NCI-H524 treated with DMSO at 0.1 percent for 48 hours (cell line): ENCODE measurements at places on chromosomes 16 and 17.
A peak's percentile ranks its signal among the peaks of the same experiment; 100 is the strongest.

DNA sequence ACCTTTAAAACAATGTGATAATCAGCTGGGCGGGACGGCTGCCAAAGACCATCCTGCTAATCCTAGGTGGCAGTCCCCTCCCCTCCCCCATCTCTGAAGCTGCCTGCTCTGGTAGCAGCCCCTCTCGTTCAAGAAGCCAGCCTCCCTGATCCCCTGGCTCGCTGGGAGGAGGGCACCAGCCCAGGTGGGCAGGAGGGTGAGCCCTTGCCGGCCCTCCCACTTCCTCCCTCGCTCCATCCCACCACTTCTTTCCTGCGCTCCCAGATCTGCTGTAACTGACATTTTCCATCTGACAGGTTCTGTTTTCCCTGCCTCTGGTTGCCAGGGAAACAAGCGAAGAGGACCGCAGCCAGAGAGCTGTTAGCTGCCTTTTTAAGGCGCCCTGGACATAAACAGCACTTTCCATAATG is 155.7 kb upstream of the TNRC6C start:
- peak; percentile 98 for DNase-seq

GRCh38 chr17:80124351-80124981 is 22.5 kb downstream of the EIF4A3 start:
- DNase-seq, result no peak

DNA sequence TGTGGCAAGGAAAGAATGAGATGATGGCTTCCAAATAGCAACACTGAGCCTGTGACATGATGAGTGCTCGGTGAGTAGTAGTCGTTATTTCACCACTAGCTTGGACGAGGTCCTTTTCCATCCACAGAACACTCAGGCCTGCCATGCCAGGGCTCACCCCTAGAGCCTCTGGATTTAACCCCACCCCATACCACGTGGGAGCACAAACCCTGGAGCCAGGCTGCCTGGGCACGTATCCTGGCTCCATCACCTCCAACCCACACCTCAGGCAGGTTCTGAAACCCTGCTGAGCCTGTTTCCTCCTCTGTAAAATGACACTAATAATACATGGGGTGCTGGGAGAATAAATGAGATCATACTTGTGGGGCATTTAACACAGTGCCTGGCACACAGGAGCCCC is 192.4 kb downstream of the KATNIP start:
- DNase-seq, result no peak

DNA sequence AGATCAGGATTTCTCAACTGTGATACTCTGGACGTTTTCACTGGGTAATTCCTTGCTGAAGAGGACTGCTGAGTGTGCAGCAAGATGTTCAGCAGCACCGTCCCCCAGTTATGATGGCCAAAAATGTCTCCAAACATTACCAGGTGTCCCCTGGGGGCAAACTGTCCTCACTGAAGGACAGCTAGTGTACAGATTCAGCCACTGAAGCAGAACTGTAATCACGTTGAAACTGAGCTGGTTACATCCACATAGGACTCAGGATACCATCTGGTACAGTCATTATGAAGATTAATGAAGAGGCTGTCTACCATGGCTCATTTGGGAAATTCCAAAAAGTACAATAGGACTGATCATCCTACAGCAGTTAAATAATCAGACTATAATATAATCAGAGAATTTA is 43.3 kb upstream of the GINS3 start:
- peak; percentile 97 for DNase-seq

DNA sequence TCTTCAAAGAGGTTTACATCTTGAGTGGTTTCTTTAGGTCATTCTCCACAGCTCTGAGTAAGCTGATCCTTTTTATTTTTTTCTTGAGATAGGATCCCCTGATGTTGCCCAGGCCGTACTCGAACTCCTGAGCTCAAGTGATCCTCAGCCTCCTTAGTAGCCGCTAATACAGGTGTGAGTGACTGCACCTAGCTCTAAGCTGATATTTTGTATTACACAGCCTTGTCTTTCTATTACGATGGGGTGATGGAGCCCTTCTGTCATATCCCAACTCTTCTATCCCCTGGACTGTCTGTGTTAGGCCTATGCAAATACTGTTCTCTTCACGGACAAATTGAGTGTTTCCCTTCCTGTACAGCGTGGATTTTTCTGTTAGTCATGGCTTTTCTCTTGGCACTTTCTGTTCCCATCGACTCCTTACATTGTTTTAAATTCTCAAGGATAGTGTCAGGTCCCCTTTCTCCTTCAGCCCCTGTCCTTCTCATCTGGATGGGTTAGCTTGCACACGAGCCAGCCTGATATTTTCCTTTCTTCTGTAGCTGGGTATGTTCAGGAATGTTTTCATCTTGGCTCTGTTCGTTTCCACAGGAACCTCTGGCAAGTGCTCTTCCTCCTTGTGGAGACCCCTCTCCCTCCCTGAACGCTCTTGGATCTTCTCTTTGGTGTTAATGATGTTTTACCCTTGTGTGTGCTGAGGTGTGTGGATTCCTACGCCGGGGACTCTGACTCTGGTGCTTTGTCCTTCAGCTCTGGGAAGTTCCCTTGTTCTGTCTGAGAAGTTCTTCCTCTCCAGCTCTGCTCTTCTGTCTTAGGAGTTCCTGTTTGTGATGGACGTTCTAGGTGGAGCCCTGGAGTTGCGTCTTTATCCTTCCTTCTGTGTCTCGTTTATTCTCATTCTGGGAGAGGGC is 2.3 kb downstream of the BANP start:
- no peak for DNase-seq

- no peak for DNase-seq
Measured at GRCh38 chr17:74180336-74180735, 23.1 kb upstream of the RPL38 start.

DNA sequence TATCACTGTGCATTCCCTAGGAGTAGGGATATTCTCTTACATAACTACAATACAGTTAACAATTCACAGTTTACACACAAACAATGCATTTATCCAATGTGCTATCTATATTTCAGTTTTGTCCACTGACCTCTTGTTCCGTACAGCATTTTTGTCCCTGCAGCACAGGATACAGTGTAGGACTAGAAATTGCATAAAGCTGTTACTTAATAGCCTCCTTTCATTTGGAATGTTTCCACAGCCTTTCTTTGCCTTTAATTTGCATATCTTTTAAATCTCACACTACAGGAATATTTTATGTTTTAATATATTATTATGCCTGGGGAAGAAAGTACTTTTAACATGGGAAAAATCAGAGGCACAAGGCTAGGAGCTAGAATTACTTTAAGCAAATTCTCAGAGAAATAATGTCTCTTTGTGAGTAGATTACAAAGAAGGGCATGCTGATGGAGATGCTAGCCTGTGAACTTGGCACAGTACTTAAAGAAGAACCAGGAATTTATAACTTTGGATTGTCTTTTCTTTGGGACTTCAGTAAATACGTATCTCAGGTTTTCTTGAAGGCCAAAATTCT is 144.3 kb downstream of the ITFG1 start:
- DNase-seq, result no peak

DNA sequence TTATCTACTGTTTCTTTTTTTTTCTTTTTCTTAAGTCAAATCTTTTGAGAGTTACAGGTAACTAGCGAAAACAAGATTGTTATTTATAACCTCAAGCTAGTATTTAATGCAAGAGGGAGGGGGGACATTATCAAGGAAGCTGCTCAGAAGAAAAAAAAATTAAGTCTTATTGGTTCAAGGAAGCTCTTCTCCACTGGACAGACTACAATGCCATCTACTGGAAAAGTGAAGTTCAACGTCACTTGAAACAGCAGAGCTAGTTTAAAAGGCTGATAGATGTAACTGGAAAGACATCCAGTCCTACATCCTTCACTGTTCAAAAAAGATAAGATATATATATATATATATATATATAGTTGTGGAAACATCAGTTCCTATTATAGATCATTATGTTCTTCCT is 418.0 kb upstream of the PSMD7 start:
- DNase-seq, result peak; percentile 37

GRCh38 chr17:17058304-17058703 is 16.0 kb downstream of the MPRIP start:
- DNase-seq, result no peak

DNA sequence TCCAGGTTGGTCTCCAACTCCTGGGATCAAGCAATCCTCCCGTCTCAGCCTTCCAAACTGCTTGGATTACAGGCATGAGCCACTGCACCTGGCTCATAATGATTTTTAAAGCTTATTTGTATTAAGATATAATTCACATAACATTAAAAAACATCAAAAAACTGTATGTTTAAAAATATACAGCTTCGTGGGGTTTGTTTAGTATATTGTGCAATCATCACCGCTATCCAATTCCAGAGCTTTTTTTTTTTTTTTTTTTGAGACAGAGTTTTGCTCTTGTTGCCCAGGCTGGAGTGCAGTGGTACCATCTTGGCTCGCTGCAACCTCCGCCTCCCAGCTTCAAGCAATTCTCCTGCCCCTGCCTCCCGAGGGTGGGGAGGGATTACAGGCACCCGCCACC is 11.0 kb upstream of the SLC25A19 start:
- DNase-seq, result no peak

DNA sequence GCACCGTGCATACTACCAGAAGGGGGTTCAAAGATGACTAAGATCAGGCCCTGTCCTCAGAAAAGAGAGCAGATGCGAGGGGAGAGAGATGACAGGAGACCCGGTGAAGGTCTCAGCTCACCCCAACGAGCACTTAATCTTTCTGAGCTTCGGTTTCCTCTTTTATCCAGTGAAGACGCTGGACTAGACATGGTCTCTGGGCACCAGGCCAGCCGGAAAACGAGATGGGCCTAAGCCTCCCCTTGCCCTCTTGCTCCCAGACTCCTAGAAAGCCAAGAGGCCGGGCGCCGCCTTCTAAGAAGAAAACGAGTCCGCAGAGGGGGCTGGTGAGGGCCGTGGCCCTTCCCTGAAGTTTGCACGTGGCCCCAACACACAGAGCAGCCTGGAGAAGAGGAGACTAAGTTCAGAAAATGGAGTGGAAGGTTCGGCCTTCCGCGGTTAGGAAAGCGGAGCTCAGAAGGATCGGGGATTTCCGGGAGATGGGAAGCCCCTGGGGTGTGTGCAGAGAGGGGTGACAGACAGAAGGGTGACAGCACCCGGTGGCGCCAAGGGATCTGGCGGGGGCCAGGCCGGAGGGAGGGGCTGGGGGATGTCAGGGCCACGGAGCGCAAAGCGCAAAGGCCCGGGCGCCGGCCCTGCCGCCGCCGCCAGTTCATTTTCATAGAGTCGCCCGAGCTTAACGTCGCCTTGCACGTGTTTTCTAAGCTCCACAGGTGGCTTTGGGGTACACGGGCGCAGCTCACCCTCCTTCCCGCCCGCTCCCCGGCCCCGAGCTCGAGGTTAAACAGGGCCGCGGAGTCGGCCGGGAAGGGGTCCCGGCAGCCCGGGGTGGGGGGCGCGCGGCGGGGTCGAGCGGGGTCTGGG is 42.1 kb upstream of the BHLHA9 start:
- DNase-seq, result no peak

DNA sequence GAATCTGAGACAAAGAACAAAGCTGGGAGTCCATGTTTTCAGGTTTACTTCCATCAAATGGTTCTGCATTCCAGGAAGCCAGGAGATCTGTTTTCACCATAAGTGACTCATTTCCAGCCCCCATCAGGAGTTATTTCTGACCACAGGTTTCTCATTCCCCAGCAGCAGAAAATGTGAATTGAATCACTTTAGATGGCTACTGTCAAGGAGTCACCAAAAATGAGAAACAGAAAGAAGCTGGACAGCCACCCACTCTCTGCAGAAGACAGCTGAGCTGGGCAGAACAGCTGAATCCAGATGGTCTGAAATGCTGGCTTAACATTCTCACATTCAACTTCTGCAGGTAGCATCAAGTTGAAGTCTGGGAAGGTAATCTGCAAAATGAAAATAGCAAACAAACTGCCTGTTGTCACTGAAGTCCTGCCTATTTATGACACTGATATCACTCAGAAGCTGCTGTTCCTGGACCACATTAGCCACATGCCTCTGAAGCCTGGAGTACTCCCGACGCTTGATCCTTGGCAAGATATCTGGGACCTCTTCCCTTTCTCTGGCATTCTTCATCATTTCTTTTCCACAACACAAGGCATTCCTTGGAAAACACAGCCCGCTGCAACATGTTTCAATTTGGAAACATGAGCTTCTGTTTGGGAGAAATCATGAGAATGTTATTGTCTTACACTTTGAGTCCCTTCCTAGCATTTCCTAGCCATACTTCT is 15.3 kb downstream of the CCL11 start:
- no peak for DNase-seq

DNA sequence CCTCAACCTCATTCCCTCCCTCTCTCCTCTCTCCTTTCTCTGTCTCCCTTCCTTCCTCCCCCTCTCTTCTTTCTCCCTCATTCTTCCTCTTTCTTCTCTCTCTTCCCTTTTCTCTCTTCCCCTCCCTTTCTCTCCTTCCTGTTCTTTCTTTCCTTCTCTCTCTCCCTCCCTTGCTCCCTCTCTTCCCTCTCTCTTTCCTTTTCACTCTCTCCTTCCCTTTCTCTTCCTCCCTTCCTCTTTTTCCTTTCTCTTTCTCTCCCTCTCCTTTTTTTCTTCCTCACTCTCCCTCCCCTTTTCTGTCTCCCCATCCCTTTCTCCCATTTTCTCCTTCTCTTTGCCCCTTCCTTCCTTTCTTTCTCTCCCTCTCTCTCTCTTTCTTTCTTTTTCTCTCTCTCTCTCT is 7.9 kb upstream of the ELAC2 start:
- no peak for DNase-seq

- no peak for DNase-seq
Measured at GRCh38 chr16:11417487-11417886, 72.2 kb downstream of the RMI2 start.

DNA sequence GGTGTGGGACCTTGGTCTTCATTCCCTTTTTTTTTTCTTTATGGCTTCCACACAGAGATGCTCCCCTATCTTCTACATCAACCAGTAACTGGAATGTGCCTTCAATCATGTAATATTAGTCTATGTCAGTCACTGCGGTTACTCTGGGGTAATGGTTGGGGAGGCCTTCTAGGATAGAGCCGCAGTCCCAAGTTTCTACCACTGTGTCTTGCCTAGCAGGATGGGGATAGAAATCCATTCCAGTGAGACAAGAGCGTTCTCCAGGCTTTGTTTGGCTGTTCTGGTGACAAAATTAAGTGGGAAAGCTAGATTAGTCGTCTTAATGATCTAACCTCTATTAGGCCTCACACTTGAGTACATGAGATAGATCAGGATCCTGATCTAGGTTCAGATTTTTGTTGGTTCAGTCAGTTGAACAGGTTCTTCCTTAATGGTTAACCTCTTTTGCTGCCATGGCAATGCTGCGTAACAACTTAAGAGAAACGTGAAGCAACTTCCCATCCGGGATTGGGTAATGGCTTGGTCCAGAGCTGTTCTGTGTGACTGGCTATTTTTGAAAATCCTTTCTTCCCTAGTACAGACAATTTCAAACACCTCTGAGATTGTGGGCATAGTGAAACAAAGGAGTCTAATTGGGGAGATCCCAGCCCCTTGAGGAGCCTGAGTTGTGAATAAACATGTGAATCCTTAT is 8.7 kb downstream of the MSL1 start:
- DNase-seq, result no peak

GRCh38 chr16:4415538-4416199 is 727 bp downstream of the CORO7 start:
- no peak for DNase-seq
